Motor neuron (in vitro differentiated cells): ENCODE measurements at places on chromosomes 7 and 10. TPM values are rescaled to one million over a fixed set of nuclear protein-coding genes. Genes with fewer than 3 reads are reported as not detected.

PAPOLB gene
- total RNA-seq, result 0.10 TPM in 1 of 2 replicates, not detected in the other

MSRB2 gene
- 15.0 and 16.3 TPM in 2 replicates for total RNA-seq

TMEM196 gene
- 0.15 and 0.52 TPM in 2 replicates for total RNA-seq

TMEM139 gene
- 3.9 and 4.5 TPM in 2 replicates for total RNA-seq

CALML3 gene
- 0.05 and 0.19 TPM in 2 replicates for total RNA-seq

ANKRD30A gene
- 0.29 and 0.52 TPM in 2 replicates for total RNA-seq

UCMA gene
- not detected in 2 replicates for total RNA-seq

CLDN3 gene
- 0.21 TPM in 1 of 2 replicates, not detected in the other for total RNA-seq

LIPJ gene
- total RNA-seq, result 0.16 TPM in 1 of 2 replicates, not detected in the other

EIF5AL1 gene
- total RNA-seq, result 0.14 and 0.21 TPM in 2 replicates

TUBAL3 gene
- total RNA-seq, result not detected in 2 replicates

PRTFDC1 gene
- total RNA-seq, result 17.8 and 18.9 TPM in 2 replicates

GIMAP5 gene
- total RNA-seq, result 0.54 and 0.81 TPM in 2 replicates

BICC1 gene
- 28.2 and 30.9 TPM in 2 replicates for total RNA-seq

WNT8B gene
- 0.18 and 0.47 TPM in 2 replicates for total RNA-seq

GRM8 gene
- 0.35 TPM in 1 of 2 replicates, not detected in the other for total RNA-seq

TRIM50 gene
- total RNA-seq, result not detected in 2 replicates

TYW1B gene
- total RNA-seq, result 4.1 and 4.3 TPM in 2 replicates

COBL gene
- total RNA-seq, result 0.23 and 0.31 TPM in 2 replicates

OR2A7 gene
- 2.2 and 2.3 TPM in 2 replicates for total RNA-seq

MRC1 gene
- total RNA-seq, result 0.10 and 0.14 TPM in 2 replicates

NCAPG2 gene
- 31.6 and 31.9 TPM in 2 replicates for total RNA-seq

FAM25A gene
- total RNA-seq, result not detected in 2 replicates

MYH16 gene
- 0.38 and 0.60 TPM in 2 replicates for total RNA-seq

POLR2J2 gene
- 1.4 and 1.7 TPM in 2 replicates for total RNA-seq

CALHM3 gene
- 0.19 TPM in 1 of 2 replicates, not detected in the other for total RNA-seq

FANK1 gene
- 0.99 and 7.0 TPM in 2 replicates for total RNA-seq

TFEC gene
- total RNA-seq, result 2.6 and 2.8 TPM in 2 replicates

FAM25C gene
- total RNA-seq, result not detected in 2 replicates

CYP26A1 gene
- 5.7 and 9.1 TPM in 2 replicates for total RNA-seq

ABCC2 gene
- total RNA-seq, result 7.9 and 9.3 TPM in 2 replicates

PDE6C gene
- 0.22 and 0.41 TPM in 2 replicates for total RNA-seq

MRLN gene
- 0.91 TPM in 1 of 2 replicates, not detected in the other for total RNA-seq

GHRHR gene
- 0.65 TPM in 1 of 2 replicates, not detected in the other for total RNA-seq

MKX gene
- total RNA-seq, result 0.57 and 0.64 TPM in 2 replicates

TUBB8 gene
- total RNA-seq, result 0.20 and 0.27 TPM in 2 replicates

VIPR2 gene
- total RNA-seq, result 2.0 and 2.9 TPM in 2 replicates

ADAM8 gene
- 0.94 and 1.2 TPM in 2 replicates for total RNA-seq

MYOF gene
- total RNA-seq, result 257 and 258 TPM in 2 replicates

FGFBP3 gene
- 13.6 and 13.9 TPM in 2 replicates for total RNA-seq

ERVW-1 gene
- total RNA-seq, result 2.5 and 3.8 TPM in 2 replicates

MMD2 gene
- 0.19 TPM in 2 replicates for total RNA-seq

ADAMTS14 gene
- total RNA-seq, result 1.4 and 2.2 TPM in 2 replicates

SLC26A5 gene
- 0.85 and 0.93 TPM in 2 replicates for total RNA-seq

HOXA6 gene
- total RNA-seq, result 14.1 and 21.0 TPM in 2 replicates

CALCR gene
- total RNA-seq, result 0.10 TPM in 1 of 2 replicates, not detected in the other

OIT3 gene
- not detected in 2 replicates for total RNA-seq

FEZF1 gene
- 0.11 TPM in 1 of 2 replicates, not detected in the other for total RNA-seq

GPR85 gene
- 19.5 and 20.2 TPM in 2 replicates for total RNA-seq

PLPP4 gene
- total RNA-seq, result 9.4 and 11.9 TPM in 2 replicates

SEMA3E gene
- total RNA-seq, result 11.7 and 12.6 TPM in 2 replicates

SSC4D gene
- 0.18 and 1.2 TPM in 2 replicates for total RNA-seq

ZNF32 gene
- total RNA-seq, result 29.8 and 33.7 TPM in 2 replicates
